ENCODE measurements at places on chromosomes 16 and 17.
A peak's percentile ranks its signal among the peaks of the same experiment; 100 is the strongest.

DNA sequence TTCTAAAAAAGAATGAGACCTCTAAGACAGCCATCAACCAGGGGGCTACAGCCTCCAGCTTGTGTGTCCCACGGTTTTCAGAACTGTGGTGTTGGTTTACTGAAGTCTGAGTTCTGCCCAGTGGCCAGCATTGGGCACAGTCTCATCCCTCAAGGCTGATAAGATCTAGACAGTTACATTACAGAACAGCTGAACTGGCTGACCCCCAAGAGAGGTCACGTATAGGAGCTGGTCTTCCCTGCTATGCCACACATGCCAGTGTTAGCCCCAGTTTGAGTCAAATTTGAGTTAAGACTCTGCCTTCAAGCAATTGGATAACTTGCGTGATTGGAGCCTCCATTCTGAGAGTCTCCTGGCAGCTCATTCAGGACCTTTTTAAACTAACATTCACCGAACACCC lies 14.8 kb upstream of the NUP93 start:
- DNase-seq = no peak

DNA sequence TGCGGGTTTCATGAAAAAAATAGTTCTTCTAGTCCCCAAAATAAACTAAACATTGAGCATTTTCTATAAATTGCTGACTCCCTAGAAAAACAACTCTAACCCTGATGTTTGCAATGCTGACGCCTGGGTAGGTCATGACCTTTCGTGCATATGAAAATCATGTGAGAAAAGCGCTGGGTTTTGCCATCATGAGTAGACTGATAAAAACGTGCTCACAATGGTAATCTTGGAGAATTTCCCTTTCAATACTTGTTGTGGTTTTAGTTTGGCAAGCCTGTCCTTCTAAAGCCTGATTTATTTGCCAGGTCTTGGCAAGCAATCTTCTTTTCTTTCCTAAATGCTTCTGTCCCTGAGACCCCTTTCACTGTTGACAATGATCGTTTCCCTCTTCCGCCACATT lies 4.0 kb upstream of the CLEC10A start:
- DNase-seq = no peak

DNA sequence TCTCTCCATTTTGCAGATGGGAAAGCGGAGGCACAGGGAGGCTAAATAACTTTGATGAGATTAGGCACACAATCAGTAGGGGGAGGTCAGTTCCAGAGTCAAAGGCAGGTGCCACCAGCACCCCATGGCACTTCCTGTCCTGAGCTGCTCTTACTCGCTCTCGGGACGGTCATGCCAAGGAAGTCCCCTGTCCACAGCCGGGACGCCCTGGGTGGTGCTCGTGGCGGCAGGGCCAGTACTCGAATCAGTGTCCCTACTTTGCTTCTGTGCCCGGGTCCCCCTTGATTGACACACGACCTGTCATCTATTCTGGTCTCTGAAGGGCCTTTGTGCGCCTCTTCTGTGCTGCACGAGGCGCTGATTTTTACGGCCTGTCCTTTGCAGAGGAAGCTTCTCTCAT lies 31.3 kb downstream of the IRF8 start:
- no peak for DNase-seq

DNA sequence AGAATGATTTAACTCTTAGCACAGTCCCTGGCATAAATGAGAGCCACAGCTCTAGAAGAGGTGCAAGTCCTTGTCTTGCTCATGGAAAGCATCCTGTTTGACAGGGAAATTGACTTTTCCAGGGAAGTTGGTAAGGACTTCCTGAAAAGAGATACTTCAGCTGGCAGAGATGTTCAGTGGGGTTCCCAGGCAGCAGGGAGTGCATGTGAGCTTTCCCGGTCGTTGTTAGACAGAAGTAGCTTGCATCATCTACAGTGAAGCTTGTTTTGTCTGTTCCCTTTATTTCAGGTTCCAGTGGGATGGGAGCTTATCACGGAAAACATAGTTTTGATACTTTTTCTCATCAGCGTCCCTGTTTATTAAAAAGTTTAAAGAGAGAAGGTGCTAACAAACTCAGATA lies 22.9 kb downstream of the ALDH3A2 start:
- DNase-seq = no peak

- DNase-seq = no peak
Measured at GRCh38 chr17:43892647-43892952, 14.7 kb downstream of the MPP2 start.

GRCh38 chr16:61595605-61596004 lies 440.6 kb downstream of the CDH8 start:
- DNase-seq = no peak

- no peak for DNase-seq
Measured at GRCh38 chr17:43734376-43734775, 24.2 kb downstream of the SOST start.

- no peak for DNase-seq
Measured at GRCh38 chr17:81304196-81305015, 9.3 kb upstream of the SLC38A10 start.

DNA sequence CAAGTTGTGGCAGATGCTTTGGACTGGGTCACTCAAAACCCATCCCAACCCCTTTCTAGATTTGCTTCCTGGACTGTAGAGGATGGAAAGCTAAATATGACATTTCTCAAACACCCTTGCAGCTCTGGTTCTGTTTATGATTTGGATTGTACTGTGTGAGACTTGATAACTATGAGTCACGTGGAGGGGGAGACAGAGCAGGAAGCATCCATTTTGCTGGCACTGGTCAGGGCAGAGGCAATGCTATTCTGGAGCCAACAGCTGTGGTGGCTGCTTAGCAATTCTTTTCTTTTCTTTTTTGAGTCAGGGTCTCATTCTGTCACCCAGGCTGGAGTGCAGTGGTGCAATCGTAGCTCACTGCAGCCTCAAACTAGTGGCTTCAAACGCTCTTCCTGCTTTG lies 13.6 kb upstream of the TERF2 start:
- no peak for DNase-seq

DNA sequence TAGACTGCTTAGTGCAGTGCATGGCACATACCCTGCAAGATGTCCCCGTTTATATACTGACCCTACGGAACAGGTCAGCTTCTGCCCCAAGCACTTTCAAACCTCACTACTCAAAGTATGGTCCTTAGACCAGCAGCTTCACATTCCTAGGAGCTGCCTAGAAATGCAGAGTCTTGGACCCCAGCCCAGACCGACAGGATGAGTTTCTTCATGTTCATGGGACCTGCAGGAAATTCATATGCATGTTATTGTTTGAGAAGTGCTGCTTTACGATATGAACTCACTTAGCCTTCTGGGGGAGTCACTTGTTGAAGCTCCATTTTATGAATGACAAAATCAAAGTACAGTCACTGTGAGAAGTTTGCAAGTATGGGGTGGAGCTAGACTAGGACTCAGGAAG lies 82.6 kb downstream of the DYNLRB2 start:
- no peak for DNase-seq

GRCh38 chr17:14297161-14297851 lies 3.6 kb upstream of the HS3ST3B1 start:
- DNase-seq = peak; percentile 42

DNA sequence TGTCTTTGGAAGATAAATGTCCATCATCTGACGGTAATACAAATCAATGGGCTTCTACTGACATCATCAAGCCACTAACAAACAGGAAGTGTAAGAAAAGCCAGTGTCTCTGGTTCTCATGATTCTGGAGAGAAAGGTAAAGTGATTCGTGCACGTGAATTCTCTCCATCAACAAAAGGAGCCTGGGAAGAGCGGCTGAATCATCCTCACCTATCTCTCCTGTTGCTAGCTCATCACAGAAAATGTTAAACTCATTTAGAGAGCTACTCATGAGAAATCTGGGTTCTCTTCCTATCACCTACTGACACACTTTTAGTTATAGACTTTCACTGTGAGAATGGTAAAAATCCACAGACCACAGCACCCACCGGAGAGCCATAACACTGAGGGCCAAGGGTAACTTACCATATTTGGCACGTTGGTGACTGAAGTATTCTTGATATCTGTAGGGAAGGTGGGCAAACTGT lies 70.3 kb downstream of the CREBBP start:
- DNase-seq = no peak

GRCh38 chr16:30666681-30667080 lies 8.4 kb downstream of the FBRS start:
- no peak for DNase-seq

- DNase-seq = no peak
Measured at GRCh38 chr16:50988441-50988840, 162.6 kb downstream of the SALL1 start.

GRCh38 chr17:41659427-41660212 lies 29.1 kb upstream of the EIF1 start:
- no peak for DNase-seq

DNA sequence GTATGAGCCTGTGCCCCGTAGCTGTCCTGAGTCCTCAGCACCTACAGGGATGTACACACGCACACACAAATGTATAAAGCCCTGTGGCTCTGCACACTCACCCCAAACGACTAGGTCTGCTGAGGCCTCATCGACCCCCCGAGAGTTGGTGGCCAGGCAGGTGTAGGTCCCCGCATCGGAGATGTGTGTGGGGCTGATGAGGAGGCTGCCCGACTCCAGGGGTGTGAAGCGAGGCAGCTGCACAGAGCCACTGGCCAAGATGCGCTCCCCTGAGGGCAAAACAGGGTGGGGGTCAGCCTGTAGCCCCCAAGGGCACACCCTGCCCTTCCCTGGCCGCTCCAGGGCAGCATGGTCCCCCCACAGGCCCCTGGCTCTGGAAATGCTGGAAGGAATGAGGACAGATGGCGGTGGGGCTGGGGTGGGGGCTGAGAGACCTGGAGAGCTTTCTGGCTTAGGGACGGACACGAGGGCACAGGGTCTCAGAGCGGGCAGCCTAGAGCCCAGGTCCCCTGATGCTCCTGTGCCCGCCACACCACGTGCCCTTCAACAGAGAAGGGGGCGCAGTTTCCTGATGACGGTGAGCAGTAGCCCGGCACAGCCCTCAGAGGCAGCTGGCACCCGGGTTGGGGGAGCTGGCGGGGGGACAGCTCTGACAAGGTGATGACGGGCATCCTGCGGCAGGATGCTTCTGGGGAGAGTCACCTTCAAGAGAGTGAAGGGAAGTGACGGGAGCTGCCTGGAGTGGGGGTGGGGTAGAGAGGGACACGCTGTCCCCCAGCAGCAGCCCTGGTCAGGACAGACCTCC lies 119.8 kb upstream of the CDC42EP4 start:
- no peak for DNase-seq

DNA sequence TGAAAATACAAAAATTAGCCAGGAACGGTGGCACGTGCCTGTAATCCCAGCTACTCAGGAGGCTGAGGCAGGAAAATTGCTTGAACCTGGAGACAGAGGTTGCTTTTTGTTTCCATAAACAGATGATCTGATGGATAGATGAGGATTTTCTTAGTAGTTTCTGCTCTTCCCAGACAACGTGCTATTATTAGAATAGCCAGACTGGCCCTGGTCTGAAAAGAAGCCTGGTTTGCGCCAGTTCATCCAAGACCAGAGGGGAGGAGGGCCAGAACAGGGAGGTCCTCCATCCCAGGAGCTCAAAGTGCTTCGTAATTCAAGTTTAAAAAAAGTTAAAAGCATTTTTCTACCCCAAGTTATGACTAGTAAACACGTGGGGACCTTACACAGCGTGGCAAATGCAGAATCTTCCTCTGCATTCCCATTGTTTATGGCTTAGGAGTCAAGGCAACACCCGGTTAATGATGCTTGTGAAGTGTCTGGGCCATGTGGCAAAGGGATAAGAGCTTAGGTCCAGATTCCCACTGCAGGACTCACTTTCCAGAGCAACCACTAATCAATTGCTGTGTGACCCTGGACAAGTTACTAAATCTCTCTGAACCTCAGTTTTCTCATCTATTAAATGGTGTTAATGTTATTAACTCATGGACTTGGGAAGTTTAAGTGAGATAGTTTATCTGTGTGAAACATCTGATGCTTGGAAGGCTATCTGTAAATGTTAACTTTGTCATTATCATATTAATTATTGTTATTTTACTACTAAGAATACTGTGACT lies 205.4 kb downstream of the CCDC182 start:
- no peak for DNase-seq

DNA sequence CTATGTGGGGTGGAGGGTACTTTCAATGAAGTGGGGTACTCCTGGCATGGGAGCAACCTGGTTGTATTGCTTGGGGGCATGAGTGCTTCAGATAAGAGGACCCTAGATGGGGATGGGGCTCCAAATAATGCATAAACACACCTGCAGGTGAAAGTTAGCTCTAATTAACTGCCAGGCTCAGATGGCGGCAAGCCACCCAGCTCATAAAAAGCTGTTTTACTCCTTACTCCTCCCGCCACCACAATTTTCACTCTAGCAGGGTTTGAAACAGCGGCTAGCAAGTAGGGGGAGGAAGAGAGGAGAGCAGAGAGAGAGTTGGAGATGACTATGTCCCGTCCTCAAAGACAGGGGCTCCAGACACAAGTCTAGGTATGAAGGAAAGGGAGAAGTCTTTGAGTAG lies 117.7 kb upstream of the WSCD1 start:
- no peak for DNase-seq

- DNase-seq = no peak
Measured at GRCh38 chr17:3551189-3551588, 6.4 kb downstream of the TRPV3 start.

DNA sequence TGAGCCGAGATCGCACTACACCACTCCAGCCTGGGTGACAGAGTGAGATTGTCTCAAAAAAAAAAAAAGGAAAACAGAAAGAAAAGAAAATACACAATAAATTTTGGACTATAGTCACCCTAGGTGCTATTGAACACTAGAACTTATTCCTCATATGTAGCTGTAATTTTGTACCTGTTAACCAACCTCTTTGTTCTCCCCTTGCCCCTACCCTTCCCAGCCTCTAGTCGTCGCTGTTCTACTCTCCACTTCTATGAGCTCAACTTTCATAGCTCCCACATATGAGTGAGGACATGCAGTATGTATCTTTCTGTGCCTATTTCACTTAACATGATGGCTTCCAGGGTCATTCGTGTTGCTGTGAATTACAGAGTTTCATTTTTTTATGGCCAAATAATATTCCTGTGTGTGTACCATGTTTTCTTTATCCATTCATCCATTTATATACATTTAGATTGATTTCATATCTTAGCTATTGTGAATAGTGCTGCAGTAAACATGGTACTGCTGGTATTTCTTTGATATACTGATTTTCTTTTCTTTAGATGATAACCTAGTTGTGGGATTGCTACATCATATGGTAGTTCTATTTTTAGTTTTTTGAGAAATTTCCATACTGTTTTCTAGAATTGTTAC lies 28.3 kb downstream of the VPS35L start:
- DNase-seq = peak; percentile 30
